Stimulated activated naive CD4-positive, alpha-beta T cell treated with Interleukin-2 at 50 U/mL for 16 hours (primary cell): ENCODE measurements at places on chromosomes 7 and 10.

- no peak for DNase-seq
These were observed 386.3 kb downstream of the TNS3 start for GRCh38 chr7:47195641-47196040.

- DNase-seq = no peak
These were observed 55.5 kb downstream of the MET start for GRCh38 chr7:116727432-116728009.

DNA sequence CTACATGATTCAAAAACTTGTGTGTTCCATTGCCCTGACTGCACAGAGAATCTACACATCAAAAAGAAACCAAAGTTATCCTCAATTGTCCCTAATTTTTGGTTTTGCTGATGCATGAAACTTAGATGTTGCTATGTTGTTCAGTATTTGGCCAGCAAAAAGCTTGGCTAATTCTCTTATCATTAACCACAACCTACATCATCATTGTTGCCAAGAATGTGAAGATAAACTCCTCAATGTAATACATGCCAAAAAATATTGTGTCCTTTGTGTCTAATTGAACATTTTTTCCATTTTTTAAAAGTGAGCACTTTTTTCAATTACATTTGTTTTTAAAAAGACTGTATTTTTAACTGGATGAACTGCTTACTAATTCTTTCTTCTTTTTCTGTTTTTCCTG is 268.0 kb upstream of the SEMA3D start:
- DNase-seq = no peak

DNA sequence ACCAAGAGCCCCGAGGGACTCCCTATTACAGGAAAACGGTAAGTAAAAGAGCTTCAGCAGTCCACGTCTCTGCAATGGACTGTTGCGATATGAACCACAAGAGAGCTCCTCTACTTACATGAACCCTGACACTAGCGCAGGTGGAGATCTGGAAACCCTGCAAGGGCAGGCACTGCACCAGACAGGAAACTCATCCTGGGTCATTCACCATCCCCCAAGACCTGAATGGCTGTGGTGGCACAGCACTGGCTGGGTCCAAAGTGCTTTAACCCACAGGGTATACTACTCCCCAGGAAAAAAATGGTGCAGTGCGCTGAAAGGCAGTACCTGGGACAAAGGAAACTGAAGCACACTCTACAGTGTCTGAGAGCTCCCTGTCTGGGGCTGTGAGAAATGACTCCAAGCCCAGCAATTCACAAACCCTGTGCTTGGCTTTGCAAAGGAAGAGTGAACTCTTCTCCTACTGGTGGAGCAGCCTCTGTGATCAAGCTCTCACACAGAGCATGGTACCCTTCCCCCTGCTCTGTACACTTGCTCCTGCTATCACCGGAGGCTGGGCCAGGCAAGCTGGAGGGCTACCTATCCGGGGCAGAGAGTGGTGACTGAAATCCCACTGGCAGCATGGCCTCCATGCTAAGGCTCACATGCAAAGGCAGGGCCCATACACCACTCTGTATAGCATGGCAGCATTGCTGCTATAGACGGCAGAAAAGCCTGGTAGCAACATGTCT is 44.9 kb downstream of the HIBADH start:
- DNase-seq = no peak

- DNase-seq = no peak
These were observed 15.6 kb downstream of the NACAD start for GRCh38 chr7:45073031-45073785.

GRCh38 chr10:75508239-75508813 is 76.9 kb downstream of the LRMDA start:
- no peak for DNase-seq

- no peak for DNase-seq
These were observed 13.7 kb downstream of the AGR2 start for GRCh38 chr7:16791071-16791470.

DNA sequence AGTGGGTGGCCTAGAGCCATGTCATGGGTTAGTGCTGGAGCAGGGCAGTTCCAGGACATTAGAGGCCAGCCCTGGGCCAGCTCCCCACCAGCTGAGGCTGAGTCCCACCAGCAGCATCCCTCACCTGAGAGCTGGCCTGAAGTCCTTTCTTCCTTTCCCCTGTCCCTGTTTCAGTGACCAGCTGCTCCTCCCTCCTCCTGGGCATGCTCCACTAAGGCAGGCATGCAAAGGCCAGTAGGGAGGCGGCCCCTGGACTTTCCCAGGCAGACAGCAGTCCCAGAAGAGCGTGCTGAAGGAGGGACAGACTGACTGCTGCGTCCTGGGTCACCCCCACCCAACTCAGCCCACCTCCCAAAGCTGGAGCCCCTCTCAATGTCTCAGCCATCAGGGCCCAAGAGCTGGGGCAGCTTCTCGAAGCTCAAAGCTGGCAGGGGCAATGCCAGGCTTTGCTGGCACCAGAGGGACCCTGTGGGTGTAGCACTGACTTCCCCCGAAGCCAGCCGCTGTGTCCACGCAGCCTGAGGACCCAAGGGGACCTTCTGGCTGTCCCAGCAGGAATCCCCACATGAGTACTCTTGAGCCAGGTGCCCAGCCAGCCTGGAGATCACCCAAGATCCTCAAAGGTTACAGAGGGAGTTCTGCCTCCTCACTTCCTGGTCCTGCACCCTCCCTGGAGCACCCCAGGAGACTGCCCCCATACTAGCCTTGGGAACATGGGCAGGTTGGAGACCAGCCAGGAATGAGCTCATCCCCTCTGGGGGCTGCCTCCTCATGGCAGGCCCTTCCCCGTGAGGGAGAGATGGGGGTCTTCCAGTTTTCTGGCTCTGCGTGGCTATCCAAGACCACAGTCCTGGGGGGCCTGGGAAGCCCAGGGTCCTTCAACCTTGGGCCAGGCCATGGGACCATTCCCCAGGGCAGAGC is 35.2 kb upstream of the RET start:
- DNase-seq = no peak

GRCh38 chr7:9719303-9719702 is 1254.4 kb upstream of the PHF14 start:
- no peak for DNase-seq
